ENCODE measurements at places on chromosomes 5 and 9. TPM values are rescaled to one million over a fixed set of nuclear protein-coding genes. Genes with fewer than 3 reads are reported as not detected.

KLF9 gene
- total RNA-seq: 13.5 TPM

PCDHGA12 gene
- 0.11 TPM for total RNA-seq

ADAM19 gene
- total RNA-seq: 229 TPM

PCDHGA3 gene
- total RNA-seq: 0.11 TPM

FBP2 gene
- total RNA-seq: not detected

ZNF608 gene
- not detected for total RNA-seq

ZSWIM6 gene
- 8.9 TPM for total RNA-seq

MYMK gene
- not detected for total RNA-seq

ASS1 gene
- 3.2 TPM for total RNA-seq

Data from activated T-helper 2 cell treated with anti-CD3 and anti-CD28 coated beads, Interferon-gamma antibody, Interleukin-2, Interleukin-4, amounts not matched to agents 10 μg/mL and 5 μg/mL and 100 μg/mL, durations not matched to agents 14 hours and 24 hours and 36 hours (primary cell).